ENCODE measurements at places on chromosomes 11 and 22. TPM values are rescaled to one million over a fixed set of nuclear protein-coding genes. Genes with fewer than 3 reads are reported as not detected.

Gene NCR3LG1
- 6.6 TPM for total RNA-seq

Gene RASGRP2
- not detected for total RNA-seq

Gene MIOX
- not detected for total RNA-seq

Gene GRIA4
- total RNA-seq = 0.12 TPM

Gene TTC36
- total RNA-seq = 0.26 TPM

Gene MALAT1
- 9,504 TPM for total RNA-seq

Gene LRRC75B
- 2.2 TPM for total RNA-seq

Gene CD6
- total RNA-seq = under 0.01 TPM

Gene ARHGEF17
- 31.4 TPM for total RNA-seq

Gene ELFN2
- total RNA-seq = not detected

Gene CHST1
- 1.2 TPM for total RNA-seq

Gene FOLH1
- 0.62 TPM for total RNA-seq

Gene OR10G6
- total RNA-seq = not detected

Gene MUC6
- total RNA-seq = not detected

Gene C11orf91
- 0.19 TPM for total RNA-seq

Gene FXYD2
- not detected for total RNA-seq

Gene TMA7B
- not detected for total RNA-seq

Gene OR4A16
- not detected for total RNA-seq

Gene GUCY1A2
- total RNA-seq = 0.31 TPM

Gene OR51B5
- 0.40 TPM for total RNA-seq

Gene IGF2
- total RNA-seq = under 0.01 TPM

Gene DGCR2
- total RNA-seq = 30.1 TPM

Gene MYBPC3
- not detected for total RNA-seq

Gene MMP3
- total RNA-seq = 0.06 TPM

Gene UBTFL1
- not detected for total RNA-seq

Gene MUC5B
- total RNA-seq = not detected

Gene SCGB1A1
- total RNA-seq = not detected

Gene CARD18
- total RNA-seq = not detected

Gene OR8G5
- total RNA-seq = not detected

Gene MS4A3
- not detected for total RNA-seq

Gene BBOX1
- total RNA-seq = not detected

Gene COX8A
- 467 TPM for total RNA-seq

Gene TMEM45B
- total RNA-seq = 0.13 TPM

Gene MMP13
- not detected for total RNA-seq

Gene RFPL3
- total RNA-seq = not detected

Gene HTR3B
- not detected for total RNA-seq

Gene OR5D18
- total RNA-seq = not detected
